Stimulated activated CD8-positive, alpha-beta memory T cell treated with anti-CD3 and anti-CD28 coated beads, Interleukin-4, amount 100 ng/mL, for 1 hour (primary cell): ENCODE measurements at places on chromosomes 12 and 14.

DNA sequence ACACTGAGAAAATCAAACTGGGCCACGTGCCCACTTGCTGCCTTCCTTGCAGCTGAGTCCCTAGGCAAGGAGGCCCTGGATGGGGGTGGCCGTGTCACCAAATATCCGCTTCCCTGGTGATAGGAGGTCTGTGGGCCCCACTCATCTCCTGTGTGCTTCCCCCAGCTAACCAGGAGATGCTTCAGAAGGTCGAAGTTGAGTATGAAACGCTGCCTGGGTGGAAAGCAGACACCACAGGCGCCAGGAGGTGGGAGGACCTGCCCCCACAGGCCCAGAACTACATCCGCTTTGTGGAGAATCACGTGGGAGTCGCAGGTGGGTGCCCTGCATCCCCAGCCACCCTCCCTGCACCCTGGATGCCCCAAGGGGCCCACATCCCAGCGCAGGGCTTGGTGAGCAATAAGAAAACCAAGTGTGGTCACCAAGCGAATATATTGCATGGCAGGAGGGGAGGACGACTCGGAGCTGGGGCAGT lies 6.8 kb upstream of the SIVA1 start:
- DNase-seq: no peak

- no peak for DNase-seq
These were observed 456.8 kb downstream of the MED13L start for GRCh38 chr12:115820656-115821055.

DNA sequence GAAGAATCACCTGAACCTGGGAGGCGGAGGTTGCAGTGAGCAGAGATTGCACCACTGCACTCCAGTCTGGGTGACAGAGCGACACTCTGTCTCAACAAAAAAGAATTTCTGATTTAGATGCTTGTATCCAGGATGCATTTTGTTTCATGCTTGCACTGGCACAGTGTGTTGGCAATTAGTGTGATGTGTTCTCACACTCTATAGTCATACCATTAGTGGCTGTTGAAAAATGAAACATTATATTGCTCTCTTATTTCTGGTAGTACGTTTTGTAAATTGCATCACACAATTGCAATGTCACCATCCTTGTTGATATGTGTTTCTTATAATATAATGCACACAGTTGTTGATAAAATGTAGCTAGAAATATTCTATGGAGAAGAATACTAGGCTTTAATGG lies 51.3 kb upstream of the RMST start:
- DNase-seq: no peak

- DNase-seq: no peak
These were observed 254.7 kb downstream of the IPO8 start for GRCh38 chr12:30440826-30441602.

DNA sequence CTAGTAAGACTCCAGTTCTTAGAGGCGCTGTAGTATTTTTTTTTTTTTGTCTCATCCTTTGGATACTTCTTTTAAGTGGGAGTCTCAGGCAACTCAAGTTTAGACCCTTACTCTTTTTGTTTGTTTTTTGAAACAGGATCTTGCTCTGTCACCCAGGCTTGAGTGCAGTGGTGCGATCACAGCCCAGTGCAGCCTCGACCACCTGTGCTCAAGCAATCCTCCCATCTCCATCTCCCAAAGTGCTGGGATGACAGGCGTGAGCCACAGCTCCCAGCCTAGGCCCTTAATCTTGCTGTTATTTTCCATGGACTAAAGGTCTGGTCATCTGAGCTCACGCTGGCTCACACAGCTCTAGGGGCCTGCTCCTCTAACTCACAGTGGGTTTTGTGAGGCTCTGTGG lies 21.3 kb downstream of the GPRC5A start:
- no peak for DNase-seq
